ENCODE measurements at places on chromosomes 5 and 9. TPM values are rescaled to one million over a fixed set of nuclear protein-coding genes. Genes with fewer than 3 reads are reported as not detected.

- DNase-seq = no peak
Observed at GRCh38 chr5:149761461-149761860, 31.4 kb downstream of the PPARGC1B start.

The AK8 gene
- total RNA-seq = not detected

The P4HA2 gene
- total RNA-seq = 19.6 TPM

GRCh38 chr9:4077499-4078102 is 222.3 kb downstream of the GLIS3 start:
- peak; percentile 75 for DNase-seq

The TMCO6 gene
- total RNA-seq = 7.6 TPM

Data from HT1080 (cell line).